Head of caudate nucleus (tissue), 42 donors: ENCODE measurements at places on chromosomes 13 and 19.

- DNase-seq = no peak
Measured at GRCh38 chr19:7242601-7243258, 51.5 kb downstream of the INSR start.

GRCh38 chr13:32969516-32969941 is 46.7 kb upstream of the KL start:
- no peak for DNase-seq

- no peak for DNase-seq
Measured at GRCh38 chr13:29847501-29847983, 2.9 kb downstream of the UBL3 start.

DNA sequence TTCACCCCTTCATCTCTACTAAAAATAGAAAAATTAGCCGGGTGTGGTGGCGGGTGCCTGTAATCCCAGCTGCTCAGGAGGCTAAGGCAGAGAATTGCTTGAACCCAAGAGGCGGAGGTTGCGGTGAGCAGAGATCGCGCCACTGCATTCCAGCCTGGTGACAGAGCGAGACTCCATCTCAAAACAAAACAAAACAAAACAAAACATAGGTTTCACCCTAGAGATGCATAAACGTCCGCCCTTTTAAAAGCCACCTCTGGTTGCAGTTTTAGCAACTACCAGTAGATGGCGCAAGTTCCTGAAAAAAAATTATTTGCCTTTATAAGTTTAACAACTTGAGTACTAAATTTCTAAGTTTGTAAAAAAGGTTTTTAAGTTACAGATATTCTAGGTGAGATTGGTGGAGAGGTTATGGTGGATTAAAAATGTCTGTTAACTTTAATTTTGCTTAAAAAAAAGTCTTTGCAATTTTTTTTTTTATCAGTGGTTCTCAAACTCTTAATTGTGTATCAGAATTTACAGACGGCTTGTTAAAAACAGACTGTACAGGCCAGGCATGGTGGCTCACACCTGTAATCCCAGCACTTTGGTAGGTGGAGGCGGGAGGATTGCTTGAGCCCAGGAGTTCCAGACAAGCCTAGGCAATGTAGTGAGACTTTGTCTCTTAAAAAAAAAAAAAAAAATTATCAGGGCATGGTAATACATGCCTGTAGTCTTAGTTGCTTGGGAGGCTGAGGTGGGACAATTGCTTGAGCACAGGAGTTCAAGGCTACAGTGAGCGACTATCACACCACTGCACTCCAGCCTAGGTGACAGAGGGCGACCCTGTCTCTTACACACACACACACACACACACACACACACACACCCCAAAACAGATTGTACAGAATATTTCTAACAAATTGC is 42.1 kb downstream of the NAA16 start:
- no peak for DNase-seq

GRCh38 chr19:30824809-30825208 is 452.6 kb downstream of the ZNF536 start:
- no peak for DNase-seq

- no peak for DNase-seq
Measured at GRCh38 chr19:50694815-50695145, 24.8 kb downstream of the SHANK1 start.

- no peak for DNase-seq
Measured at GRCh38 chr13:58858870-58859371, 1227.4 kb downstream of the PCDH17 start.

- no peak for DNase-seq
Measured at GRCh38 chr13:107348925-107349324, 781.0 kb upstream of the ARGLU1 start.

DNA sequence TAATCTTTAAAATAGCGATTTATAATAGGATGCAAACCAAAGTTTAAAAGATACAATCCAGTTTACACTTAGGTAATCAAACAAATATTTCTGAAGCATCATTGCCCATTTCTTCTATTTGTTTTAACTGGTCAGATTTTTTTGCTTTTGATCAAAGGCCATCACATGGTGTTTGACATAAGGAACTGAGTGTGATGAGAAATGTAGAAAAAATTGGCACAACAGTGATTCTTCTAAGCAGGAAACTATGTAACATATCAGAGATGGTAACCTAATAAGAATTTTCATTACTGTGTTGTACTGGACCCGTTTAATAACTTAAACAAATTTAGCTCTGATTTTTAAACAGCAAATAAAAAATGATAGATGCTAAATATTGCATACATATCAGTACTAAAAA is 644.7 kb upstream of the KLF12 start:
- DNase-seq = no peak

DNA sequence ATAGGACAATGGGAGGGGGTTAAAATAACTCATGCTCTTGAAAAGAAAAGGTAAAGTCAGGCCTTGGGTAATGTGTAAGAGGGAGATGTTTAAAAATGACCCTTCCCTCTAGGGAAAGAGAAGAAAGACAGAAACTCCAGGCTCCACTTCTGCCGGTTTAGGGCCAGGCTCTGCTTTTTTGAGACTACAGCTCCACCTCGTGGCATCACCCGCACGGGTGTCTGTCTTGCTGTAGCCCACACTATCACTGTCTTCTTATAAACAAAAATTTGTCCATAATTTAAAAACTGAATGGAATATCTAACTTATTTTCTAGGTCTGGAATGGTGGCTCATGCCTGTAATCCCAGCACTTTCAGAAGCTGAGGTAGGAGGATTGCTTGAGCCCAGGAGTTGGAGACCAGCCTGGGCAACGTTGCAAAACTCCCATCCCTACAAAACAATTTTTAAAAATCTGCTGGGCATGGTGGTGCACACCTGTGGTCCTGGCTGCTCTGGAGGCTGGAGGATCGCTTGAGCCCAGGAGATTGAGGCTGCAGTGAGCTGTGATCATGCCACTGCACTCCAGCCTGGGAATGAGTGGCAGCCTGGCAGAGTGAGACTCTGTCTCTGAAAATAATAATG is 65.1 kb upstream of the GTF3A start:
- DNase-seq = peak; percentile 87

DNA sequence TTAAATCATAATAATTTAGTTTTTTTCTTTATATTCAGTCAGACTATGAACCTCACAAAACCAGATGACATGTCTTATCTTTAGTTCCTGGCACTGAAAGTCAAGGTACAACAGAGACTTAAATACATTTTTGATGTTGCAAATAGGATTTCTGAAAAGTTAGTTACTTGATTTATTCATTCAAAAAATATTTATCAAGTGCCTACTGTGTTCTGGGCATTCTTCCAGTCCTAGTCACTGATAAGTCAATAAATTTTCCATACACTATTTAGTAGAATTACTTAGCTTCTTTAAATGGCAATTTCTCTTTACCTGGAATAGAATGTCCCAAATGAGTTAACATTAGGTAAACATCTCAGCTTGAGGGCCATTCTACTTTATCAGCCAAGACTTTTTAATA is 938.3 kb upstream of the PCDH9 start:
- DNase-seq = no peak

DNA sequence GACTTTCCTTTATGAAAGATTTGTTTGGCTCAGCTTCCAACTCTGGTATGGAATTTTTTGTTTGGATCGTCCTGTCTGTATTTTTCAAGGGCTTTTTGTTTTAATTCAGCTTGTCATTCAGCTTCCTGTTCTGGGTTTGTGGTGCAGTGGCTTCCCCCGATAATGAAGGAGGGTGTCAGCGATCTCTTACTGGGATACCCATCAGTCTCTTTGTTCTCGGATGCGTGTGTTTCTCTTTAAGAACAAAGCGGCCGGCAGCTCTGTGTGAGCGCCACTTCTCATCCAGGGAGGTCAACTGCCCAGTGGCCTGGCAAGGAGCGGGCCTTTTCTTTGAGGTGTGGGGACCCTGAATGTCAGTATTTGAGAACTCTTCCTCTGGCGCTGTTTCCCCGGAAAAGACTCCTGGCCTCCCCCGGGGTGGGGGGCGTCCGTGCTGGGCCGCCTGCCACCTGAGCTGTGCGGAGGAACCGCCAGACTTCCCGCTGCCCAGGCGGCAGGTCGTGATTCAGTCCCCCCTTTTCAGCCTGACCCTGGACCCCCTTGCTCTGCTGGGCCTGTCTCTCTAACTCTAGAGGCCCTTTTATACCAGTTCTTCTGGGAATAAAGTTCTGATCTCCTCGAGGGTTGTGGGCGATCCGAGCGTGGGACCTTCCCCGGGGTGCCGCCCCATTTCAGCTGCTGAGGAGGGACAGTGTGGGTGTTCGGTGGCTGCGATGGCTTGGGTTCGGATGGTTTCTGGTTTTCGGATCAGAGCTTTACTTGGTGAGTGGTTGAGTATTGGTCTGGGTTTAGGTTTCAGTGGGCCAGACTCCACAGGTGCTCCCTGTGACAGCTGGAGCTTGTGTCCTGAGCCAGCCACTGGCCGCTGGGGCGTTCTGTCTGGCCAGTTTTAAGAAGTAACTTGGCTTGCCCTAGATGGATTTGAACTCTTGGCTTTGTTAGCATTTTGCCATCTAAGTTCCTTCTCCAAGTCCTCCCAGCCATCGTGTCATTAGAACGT is 3.4 kb downstream of the SF3A2 start:
- DNase-seq = no peak

DNA sequence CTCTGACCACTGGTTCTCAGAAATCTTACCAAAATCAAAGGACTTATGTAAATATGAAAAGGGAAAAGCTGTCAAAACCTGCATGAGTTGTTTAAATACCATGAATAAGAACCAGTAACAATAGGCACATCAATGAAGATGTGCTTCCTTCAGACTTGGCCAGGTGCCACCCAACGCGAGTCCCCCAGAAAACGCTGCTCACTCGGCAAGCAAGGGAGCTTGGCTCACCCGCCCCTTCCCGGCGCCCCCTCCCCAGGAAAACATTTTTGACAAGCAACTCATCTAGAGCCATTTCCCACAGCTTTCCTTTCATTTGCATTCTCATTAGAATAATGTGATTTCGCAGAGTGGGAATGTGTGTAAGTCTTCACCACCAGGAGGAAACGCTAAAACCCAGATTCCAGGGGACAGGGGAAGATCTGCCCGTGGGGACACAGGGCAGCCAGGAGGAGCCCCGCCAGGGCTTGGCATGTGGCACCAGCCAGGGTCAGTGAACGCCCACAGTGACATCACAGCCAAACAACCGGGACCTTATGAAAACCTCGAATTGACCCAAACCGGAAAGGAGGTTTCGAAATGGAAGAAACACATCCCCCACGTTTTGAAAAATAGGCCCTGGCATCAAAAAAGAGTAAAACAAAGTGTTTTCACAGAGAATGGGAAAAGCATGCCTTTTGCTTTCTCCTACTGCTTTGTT is 366.2 kb upstream of the TSHZ3 start:
- DNase-seq = no peak

DNA sequence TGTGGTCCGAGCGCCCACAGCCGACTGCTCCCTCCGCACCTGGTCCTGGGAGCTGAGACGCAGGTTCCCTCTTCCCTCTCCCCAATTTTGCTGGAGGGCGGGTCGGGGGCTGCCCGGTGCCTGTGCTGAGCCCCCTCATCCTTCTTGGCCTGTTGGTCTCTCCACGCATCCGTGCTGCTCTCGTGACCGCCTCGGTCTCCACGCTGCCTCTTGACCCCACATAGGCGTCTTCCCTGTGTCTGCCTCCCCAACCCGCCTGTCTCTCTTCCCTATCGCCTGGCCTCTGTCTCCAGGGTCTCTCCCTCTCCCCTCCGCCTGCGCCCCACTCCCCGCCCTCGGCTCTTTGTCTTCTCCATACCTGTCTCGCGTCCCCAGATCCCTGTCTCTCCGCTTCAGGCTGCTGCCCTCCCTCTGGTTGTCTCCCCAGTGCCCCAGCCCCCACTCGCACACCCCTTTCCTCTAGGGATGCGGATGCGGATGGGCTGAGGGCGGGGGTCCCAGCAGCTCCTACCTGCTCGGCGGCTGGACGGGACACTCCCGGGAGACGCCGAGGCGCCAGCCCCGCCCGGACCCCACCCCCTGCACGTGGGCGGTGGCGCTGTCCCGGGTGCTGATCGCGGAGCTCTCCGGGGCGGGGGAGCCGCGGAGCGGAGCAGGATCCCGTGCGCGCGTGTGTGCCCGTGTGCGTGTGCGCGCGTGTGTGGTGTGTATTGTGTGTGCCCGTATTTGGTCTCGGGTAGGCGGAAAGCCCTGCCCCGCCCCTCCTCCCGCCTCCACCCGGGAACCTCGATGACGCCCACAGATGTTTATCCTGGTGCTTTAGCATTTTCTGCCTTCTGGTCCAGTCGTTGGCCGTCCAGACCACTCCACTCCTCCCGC is at the start of gene SYT5:
Gene SYT5, minus strand, starts transcription at position 684 of the 879 bp plus-strand sequence. CDS start 1,248 bp downstream, outside the sequence.
- DNase-seq = peak; percentile 59

DNA sequence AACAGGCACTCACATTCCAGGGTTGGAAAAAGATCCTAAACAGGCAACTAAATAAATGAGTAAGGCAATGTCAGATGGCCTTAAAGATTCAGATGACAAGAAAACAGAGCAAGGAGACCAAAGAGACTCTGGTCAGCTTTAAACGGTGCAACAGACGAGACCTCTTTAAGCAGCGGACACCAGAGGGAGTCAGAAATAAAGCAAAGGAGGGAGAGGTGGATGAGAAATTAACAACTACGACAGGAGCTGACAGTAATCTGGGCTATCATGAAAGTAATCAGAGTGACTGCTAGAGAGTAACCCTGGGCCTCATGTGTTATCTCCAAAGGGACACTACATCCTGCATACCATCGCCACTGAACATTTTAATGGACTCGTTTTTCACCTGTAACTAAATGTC is 1.1 kb downstream of the ZNF550 start:
- DNase-seq = no peak

GRCh38 chr19:10516064-10516385 is 1.2 kb downstream of the S1PR5 start:
- DNase-seq = no peak

DNA sequence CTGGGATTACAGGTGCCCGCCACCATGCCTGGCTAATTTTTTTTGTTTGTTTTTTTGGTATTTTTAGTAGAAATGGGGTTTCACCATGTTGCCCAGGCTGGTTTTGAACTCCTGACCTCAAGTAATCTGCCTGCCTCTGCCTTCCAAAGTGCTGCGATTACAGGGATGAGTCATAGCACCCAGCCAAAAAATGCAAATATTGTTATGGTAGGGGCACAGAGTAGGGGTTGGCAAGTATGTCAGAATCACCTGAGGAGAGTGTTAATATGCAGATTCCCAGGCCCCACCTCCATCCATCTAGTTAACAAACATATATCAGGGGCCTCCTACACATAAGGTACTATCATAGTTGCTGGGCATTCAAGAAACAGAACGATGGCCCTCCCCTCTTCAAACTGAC is 44.7 kb downstream of the VAV1 start:
- DNase-seq = no peak

GRCh38 chr13:112955271-112955937 is 13.6 kb upstream of the MCF2L start:
- no peak for DNase-seq

- no peak for DNase-seq
Measured at GRCh38 chr19:19417628-19418245, 12.3 kb downstream of the GATAD2A start.
